ENCODE measurements at places on chromosomes 11 and 22. TPM values are rescaled to one million over a fixed set of nuclear protein-coding genes. Genes with fewer than 3 reads are reported as not detected.

- DNase-seq: no peak
Measured at GRCh38 chr11:12505183-12505582, 127.8 kb downstream of the PARVA start.

The GLYATL2 gene
- 0.51 TPM for total RNA-seq

The JHY gene
- total RNA-seq: 1.7 TPM

GRCh38 chr22:23529166-23530103, 50.7 kb downstream of the IGLL1 start:
- no peak for DNase-seq

DNA sequence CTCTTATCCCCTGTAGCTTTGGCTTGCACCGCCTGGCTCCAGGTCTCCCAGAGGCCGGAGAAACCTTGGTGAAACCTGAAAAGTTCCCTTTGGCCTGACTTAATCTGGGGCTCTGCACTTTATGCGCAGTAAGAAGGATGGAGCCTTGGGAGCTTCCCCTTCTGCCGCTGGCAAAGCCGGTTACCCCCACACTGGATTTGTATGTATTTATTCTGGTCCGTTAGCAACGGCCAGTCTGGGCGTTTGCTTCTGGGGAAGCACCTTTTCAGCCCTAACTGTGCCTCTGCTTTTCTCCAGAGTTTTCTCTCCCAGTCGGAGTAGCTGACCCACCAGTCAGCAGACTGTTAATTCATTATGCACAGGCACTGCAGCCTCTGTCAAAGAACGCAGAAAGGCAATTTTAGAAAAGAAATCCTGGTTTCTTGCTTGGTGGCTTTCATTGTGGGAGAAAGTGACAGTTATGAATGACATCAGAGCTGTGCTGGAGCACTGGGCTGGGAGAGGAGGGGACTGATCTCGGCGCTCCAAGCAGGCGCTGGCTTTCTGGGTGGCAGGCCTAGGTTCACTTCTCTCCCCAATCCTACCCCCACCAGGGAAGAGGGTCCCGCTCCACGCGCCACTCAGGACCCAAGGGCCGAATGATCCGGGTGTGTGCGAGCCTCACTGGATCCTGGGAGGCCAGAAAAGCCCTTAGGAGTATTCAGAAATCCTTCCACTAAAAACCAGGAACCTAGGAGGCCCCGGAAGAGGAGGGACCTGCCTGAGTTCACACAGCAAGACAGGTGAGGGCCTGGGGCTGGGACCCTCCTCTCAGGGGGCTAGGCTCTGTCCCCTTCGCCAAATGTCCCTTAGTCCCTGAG, 70.2 kb downstream of the RTL6 start:
- no peak for DNase-seq
